ENCODE measurements at places on chromosomes 5 and 9.
A peak's percentile ranks its signal among the peaks of the same experiment; 100 is the strongest.

- DNase-seq = peak; percentile 90
These were observed 73.1 kb downstream of the STK10 start for GRCh38 chr5:172114875-172115422.

DNA sequence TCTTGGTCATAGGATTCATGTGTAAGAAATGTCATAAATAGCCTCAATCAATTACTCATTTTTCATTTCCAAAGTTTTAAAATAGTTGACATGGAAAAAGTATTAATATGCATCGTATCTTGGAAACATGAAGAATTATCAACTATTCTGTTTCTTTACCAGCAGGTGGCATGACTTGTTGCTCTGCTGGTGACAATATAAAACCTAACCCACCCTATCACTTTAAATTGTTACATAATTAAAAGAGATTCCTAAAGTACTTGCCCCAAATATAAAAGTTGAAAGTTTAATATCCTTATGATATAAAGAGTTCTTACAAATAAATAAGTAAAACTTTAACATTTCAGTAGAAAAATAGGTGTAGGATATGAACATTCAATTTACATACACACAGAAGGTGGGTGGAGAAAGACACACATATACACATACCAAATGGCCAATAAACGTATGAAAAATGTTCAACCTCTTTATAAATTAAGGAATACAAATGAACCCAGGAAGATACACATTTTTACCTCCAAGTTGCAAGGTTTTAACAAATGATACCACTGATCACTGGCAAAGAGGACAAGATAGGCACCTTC is 30.6 kb downstream of the MAP1B start:
- DNase-seq = peak; percentile 36

GRCh38 chr5:98227489-98227888 is 546.0 kb upstream of the RGMB start:
- no peak for DNase-seq

DNA sequence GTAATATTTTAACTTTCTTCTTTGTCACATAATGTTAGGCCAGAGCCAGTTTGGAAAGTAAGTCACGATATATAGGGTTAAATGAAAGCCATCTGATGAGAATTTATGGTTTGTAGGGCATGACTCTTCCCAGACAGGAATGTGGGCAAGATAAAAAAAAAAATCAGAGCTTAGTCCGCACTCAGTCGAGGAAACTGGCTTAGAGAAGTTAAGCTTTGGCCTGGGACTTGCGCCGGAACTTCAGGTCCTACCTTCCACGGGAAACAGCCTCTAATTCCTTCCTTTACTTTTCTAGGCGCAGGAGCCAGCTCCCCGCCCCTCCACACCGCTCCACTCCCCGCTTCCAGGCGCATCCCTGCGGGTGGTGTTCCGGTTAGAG is 475 bp downstream of the DDX31 start:
- no peak for DNase-seq

GRCh38 chr5:14431534-14431933 is 150.1 kb upstream of the OTULINL start:
- DNase-seq = no peak

GRCh38 chr9:129221233-129221632 is 43.2 kb upstream of the IER5L start:
- DNase-seq = no peak

- peak; percentile 26 for DNase-seq
These were observed 13.6 kb downstream of the SLF1 start for GRCh38 chr5:94632024-94632423.

DNA sequence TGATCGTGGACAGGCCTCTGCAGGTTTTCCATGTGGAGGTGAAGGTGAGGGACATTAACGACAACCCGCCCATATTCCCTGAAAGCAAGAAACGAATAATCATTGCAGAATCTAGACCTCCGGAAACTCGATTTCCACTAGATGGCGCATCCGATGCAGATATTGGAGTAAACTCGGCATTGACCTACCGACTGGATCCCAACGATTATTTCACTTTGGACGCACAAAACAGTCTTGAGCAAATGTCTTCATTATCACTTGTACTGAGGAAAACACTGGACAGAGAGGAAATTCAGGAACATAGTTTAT is 621 bp downstream of the PCDHA13 start:
- DNase-seq = no peak

GRCh38 chr5:60805463-60805862 is 38.6 kb downstream of the ELOVL7 start:
- DNase-seq = no peak

GRCh38 chr9:72506615-72507014 is 14.8 kb upstream of the TMC1 start:
- DNase-seq = no peak

DNA sequence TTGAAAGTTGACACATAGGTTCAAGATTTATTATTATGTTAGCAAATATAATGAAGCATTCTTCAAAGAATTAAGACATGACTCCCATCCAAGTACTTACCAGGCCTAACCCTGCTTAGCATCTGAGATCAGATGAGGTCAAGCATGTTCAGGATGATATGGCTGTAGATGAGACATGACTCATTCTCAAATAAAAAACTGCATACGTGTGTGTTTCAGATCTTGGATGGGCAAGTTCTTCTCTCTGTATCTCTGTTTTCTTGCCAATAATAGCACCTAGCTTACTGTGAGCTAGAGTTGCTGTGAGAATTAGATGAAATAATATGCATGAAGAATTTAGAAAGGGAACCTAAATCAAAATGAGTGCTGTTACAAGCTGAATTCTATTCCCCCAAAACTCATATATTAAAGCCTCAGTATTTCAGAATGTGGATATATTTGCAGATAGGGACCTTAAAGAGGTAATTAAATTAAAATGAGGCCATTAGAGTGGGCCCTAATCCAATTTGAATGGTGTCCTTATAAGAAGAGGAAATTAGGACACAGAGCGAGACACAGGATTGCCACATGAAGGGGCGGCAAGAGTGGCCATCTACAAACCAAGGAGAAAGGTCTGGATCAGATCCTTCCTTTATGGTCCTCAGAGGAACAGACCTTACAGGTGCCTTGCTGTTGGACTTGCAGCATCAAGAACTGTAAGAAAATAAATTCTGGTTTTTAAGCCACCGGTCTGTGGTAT is 146.2 kb downstream of the MARCHF11 start:
- DNase-seq = no peak

DNA sequence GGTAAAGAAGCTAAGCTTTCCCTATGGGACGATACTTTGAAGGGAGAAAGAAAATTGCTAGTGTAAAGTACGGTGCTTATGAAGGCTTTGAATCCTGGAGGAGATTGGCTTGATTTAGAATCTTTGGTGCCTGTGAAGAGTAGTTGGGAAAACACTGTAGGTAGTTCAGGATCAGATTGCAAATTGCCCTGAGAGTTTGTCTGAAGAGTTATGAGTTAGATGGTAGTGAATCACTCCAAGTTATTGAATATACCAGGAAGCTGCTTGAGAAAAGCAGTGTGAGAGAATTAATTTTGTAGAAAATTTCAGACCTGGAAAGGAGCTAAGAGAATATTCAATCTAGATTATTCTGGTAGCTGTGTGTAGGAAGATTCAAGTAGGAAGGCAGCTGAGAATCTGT is 11.5 kb downstream of the MAN2A1 start:
- no peak for DNase-seq

DNA sequence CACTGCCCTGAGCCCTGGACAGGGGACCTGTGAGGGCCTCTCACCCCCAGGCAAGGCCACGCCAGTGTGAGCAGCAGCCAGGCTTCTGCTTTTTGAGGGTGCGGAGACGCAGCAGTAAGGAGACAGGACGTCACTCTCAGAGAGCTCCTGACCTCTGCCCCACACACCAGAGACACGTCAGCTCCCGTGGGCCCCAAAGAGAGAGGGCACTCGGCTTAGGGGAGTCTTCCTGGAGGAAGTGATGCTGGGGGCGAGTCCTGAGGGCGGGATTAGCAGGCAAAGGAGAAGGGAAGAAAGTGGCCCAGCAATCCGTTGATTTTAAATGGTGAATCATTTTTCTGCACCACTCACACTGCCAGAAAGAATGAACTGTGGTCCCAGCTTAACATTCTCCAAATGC is 24.0 kb upstream of the SLC9A3 start:
- DNase-seq = no peak

DNA sequence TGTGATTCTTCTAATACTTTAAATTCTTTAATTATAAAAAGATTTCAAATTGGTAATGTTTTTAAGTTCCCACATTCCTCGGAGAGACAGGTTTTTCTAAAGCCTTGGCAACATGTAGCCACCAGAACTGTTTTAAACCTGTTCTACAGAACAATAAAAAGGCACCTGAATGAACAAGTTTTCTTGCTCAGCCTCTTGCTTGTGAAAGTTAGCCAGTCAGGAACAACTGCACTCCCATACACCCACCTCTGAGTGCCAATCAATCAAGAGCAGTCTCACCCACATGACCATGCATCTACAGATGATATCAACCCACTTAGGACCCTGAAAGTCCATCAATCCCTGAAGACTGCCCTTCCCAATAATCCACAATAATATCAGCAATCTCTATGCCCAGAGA is 62.3 kb downstream of the AP3B1 start:
- DNase-seq = no peak

- no peak for DNase-seq
These were observed 43.5 kb upstream of the STXBP1 start for GRCh38 chr9:127568618-127568970.

DNA sequence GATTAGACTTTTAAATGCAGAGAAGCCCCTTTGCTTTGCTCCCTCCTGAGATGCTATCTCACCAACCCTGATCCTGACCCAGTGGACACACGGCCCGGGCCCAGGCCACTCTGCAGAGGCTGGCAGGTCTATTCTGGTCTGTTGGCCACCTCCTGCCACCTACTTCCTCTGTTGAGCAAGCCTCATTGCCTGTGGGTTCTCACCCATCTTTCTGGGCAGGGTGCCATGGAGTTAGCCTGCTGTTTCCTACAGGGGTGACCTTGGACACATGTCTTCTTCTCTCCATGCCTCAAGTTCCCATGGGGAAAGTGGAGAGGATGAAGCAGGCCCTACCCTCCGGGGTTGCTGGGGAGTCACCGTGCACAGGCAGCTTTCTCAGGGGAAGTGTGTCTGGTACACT is 266.2 kb upstream of the IRX1 start:
- DNase-seq = no peak

GRCh38 chr5:51279983-51280706 is 103.1 kb upstream of the ISL1 start:
- DNase-seq = no peak

DNA sequence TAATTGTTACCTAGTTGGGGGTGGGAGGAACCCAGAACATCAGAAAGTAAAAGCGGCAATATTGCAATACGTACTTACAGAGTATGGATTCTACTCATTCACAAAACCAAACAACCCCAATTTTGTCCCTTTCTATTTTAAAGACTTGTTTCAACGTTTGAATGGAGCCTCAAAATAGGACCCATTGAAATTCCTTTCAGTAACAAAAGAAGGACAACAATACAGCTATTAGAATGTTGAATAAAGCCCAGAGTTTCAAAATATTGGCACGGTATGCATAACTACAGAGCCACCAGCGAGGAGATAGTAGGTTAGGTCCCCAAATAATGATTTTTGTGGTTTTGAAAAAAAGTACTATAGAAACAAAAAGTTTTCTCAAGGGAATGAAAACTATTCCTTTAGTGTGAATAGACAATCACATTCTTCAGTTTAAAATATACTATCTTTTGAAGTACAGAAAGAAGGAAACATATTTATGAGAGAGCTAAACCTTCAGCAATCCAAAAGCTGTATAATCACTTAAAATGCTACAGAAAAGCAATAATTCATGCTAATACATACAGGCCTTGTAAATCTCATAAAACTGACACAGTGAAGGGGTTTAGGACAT is 235.5 kb downstream of the RFX3 start:
- no peak for DNase-seq

DNA sequence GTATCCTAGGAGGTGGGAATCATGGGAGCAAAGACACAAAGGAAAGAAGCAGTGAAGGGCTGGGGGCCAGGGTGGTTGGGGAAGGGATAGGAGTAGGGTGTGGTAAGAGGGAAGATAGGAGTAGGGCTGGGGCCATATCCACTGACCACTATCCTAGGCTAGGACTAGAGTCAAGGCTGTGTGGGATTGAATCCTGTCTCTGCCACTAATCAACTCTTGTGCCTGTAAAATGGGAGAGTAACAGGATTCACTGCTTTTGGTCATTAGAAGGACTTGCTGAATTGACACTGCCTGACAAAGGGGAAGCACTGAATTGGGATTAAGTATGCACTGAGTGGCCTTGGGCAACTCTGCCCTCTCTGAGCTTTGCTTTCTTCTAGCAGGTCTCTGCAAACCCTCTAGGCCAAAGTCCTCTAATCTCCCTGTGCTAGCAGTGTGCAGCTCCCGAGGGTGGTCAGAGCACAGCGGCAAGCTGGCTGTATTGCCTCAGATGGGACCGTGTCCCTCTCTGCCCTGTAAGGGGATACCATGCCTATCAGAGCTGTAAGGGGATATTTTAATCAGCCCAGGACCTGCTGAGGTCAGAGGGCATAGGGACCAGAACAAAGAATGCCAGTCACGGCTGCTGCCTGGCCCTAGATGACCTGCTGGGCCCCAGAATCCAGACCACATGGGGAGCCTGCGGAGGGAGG is 12.4 kb upstream of the DAB2IP start:
- no peak for DNase-seq
